COLO829 (cell line): ENCODE measurements at places on chromosomes 16 and 17.

DNA sequence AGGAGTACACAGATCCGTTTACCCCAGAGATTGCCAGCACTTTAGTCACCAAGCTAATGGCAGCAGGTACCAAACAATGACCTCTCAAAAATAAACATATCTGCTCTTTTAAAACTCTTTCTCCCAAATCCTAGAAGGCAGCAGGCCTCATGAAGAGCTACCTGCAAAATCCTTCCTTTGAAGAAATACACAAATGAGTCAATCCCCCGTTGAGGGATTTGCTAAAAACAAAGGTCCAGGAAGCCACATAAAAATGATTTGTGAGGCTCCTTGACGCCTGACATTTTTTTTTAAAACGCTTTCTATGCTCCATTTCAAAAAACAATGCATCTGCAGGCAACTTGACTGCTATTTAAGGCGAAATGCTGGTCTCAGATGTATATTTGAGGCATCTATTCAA lies 58.2 kb downstream of the NACA2 start:
- DNase-seq, result no peak

DNA sequence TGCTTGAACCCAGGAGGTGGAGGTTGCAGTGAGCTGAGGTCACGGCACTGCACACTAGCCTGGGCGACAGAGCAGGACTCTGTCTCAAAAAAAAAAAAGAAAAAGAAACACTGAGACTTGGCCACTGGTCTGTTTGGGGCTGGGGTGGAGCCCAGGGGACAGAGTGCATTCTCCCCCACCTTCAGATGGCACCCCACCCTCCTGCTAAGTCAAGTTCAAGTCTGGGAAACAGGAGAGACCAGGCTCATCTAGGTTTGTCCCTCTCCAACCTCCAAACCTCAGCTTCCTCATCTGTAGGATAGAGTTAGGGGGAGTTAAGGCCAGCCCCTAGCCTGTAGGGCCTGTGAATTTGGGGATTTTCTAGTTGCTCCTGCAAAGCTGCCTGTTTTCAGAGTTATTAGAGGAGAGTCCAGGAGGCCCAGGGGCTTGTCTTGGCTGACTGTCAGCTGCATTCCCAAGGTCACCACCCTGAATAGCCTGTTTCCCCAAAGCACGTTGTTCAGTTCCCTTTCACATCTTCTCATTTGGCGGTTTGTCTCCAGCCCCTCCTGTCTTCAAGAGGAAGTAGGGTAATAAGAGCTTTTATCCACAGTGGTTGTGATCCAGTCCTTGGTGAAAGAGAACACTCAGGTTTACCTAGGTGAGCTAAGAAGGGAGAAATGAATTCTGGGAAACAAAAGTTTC lies 2.2 kb downstream of the MT3 start:
- DNase-seq, result no peak

DNA sequence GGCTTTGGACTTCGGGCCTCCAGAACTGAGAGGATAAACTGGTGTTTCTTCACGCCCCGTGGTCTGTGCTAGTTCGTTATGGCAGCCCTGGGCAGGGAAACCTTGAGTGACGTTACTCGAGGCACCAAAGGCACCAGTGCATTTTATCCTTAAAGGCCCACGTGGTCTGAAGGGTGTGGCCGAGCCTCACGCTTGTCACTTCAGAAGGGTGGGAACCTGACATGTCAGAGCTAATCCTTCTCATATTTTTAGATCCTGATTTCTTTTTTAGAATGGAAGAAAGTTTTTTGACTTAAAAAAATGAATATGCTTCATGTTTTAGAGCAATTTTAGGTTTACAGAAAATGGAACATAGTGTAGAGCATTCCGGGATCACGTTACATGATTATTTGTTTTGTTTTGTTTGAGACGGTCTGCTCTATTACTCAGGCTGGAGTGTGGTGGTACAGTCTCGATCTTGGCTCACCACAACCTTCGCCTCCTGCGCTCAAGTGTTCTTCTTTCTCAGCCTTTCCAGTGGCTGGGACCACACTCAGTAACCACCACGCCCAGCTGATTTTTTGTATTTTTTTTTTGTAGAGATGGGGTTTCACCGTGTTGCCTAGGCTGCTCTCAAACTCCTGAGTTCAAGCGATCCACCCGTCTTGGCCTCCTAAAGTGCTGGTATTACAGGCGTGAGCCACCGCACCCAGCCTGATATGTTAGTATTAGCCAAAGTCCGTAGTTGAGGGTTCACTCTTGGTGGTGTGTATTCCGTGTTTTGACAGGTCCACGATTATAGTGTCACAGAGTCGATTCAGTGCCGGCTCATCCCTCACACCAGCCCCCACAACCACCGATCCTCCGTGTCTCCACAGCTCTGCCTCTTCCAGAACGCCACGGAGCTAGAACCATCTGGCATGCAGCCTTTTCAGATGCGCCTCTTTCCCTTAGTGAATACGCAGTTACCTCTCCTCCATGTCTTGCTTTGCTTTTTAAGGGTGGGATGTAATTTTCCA lies 47.9 kb downstream of the RAB11FIP3 start:
- no peak for DNase-seq

GRCh38 chr17:4768298-4768697 lies 3.4 kb upstream of the TM4SF5 start:
- no peak for DNase-seq

DNA sequence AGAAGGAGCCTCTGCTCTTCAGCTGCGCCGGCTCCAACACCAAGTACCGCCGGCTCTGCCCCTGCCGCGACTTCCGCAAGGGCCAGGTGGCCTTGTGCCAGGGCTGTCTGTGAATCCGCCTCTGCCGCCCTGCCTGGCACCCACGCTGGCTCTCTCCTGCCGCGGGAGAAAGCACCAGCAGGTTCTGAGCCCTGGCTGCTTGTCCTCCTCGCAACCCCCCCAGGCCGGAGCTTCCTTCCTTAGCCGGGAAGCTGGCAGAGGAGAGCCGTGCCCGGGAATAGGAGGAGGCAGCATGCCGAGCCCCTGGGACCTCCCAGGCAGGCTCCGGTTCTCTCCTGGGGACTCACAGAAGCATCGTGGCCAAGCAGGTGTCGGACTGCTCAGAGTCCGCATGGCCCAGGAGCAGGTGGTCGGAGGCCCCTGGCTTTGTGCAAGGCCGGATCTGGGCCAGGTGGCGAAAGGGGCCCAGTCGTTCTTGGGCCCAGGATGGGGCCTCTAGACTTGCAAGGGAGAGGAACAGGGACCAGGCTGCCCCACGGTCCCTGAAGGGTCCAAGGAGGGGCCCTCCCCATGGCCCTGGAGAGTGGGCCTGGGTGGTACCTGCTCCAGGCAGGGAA lies 80.6 kb downstream of the MGAT5B start:
- DNase-seq, result no peak

DNA sequence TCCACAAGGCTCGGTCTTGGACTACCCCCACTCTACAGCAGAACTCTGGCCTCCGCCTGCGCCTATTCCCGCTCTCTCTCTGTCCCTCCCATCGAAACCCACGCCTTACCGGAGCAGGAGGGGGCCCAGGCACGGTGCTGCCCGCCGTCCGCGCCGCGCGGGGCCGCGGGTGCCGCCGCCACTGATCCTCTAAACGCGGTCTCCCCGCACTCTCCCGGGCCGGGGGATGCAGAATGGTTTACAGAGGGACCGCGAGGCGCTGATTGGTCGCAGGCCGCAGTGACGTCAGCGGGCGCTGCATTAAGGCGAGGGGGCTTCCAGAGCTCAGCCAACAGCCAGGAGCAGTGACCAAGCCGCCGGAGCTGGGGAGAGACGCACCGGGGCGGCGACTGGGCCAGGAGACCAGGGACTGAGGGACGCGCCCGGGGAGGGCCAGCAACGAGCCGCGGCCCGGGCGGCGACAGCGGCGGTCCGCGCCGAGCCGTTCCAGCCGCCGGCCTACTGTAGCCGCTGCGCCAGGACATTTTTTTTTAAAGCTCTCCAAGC lies 747 bp upstream of the LHX1 start:
- no peak for DNase-seq

DNA sequence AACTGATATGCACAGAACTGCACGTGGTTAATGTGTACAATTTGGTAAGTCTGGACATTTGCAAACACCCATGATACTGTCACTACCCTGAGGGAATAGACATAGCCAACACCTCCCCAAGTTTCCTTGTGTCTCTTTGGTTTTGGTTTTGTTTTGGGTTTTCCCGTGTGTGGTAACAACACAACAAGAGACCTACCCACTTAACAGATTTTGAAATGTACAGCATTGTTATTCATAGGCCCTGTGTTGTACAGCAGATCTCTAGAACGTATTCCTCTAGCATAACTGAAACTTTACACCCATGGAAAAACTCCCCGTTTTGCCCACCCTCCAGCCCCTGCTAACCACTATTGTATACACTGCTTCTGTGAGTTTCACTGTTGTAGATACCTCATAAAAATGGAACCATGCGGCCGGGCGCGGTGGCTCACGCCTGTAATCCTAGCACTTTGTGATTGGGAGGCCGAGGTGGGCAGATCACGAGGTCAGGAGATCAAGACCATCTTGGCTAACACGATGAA lies 76.3 kb upstream of the TBC1D3K start:
- DNase-seq, result no peak

DNA sequence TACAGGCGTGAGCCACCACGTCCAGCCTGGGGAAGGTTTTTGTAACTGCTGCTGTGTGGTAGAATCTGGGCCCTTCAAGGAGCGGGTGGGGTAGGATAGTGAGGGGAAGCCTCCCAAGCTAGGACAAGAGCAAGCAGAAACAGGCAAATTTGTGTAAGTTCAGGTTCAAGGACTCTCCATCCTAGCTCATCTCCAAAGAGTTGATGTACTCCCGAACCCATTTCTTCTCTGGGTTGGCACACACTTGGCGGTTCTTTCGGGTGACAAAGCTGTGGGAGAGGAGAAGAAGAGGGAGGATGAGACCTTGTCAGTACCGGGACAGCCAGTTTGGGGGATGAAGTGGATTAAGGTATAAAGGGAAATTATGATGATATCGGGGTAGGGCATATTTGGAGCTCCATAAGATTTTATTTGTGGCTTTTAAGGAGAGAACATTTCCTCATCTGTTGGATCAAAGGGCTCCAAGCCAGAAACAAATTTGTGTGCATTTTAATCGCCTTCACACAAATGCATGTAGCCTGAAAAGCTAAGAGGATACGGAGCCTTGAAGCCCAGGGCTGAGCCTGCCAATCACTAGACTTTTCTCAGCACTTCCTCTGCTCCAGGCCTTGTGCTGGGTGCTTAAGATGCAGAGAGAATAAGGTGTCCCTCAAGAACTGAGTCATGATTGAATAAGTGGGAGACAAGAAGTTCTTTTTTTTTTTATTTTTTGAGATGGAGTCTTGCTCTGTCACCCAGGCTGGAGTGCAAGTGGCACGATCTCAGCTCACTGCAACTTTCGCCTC lies 3.7 kb upstream of the HEATR9 start:
- no peak for DNase-seq
